ENCODE measurements at places on chromosomes 3 and 15. TPM values are rescaled to one million over a fixed set of nuclear protein-coding genes. Genes with fewer than 3 reads are reported as not detected.

The MCF2L2 gene
- polyA plus RNA-seq: 1.5 TPM

The GPR176 gene
- 14.2 TPM for polyA plus RNA-seq

The DCLK3 gene
- 1.1 TPM for polyA plus RNA-seq

The TTLL13 gene
- polyA plus RNA-seq: 0.08 TPM

The ST8SIA2 gene
- polyA plus RNA-seq: 4.1 TPM

The DUOXA2 gene
- polyA plus RNA-seq: not detected

The ADGRG7 gene
- 0.05 TPM for polyA plus RNA-seq

The SI gene
- polyA plus RNA-seq: not detected

The GOLGA6L7 gene
- polyA plus RNA-seq: 1.4 TPM

The RTP1 gene
- not detected for polyA plus RNA-seq

The WNT7A gene
- 0.04 TPM for polyA plus RNA-seq

The AADAC gene
- 1.9 TPM for polyA plus RNA-seq

The GABRG3 gene
- polyA plus RNA-seq: 1.4 TPM

The MB21D2 gene
- polyA plus RNA-seq: 15.4 TPM
